T-helper 1 cell (primary cell): ENCODE measurements at places on chromosomes 13 and 19.

- no peak for DNase-seq
Measured at GRCh38 chr13:38045278-38046048, 175.9 kb upstream of the TRPC4 start.

DNA sequence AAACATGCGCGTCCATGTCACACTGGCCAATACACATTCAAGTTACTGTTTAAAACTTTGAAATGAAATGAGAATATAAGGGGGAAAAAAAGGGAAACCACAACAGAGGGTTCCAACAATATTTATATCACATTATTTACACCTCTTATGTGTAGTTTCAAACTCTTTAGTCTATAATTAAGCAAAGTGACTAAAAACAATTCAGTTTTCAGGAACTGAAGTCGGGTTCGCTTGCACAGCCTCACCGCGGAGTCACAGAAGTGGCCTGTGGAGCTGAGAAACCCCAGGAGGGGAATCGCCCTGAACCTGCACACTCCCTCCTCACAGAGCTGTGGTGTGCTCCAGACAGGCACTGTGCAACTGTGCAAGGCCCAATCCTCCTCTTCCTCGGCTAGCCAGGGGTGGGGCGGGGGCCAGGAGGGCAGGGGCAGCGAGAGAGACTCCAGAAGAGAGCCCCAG lies 75.9 kb downstream of the STK24 start:
- DNase-seq = no peak

- peak; percentile 69 for DNase-seq
Measured at GRCh38 chr13:114142640-114143490, 10.4 kb upstream of the RASA3 start.

- peak; percentile 31 for DNase-seq
Measured at GRCh38 chr19:50315773-50316448, 13.3 kb downstream of the KCNC3 start.

GRCh38 chr19:6073858-6074708 lies 36.2 kb downstream of the RFX2 start:
- DNase-seq = no peak

DNA sequence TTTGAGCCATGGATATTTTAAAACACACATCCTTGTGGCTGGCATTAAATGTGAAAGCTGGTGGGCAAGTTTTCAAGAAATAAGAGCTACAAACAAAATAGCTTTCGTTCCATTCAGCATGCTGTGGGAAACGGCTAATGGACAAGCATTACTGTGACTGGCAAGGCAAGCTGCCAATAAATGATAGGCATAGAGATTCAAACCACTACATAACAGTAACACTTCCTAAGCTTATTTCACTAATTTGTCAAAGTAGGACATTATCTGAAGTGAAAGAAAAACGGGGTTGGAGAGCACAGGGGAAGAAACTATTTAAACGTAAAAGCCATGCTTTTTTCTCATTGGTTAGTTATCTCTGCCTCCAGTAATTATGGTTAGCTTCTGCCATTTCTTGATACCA lies 26.0 kb downstream of the OBI1 start:
- DNase-seq = no peak

- no peak for DNase-seq
Measured at GRCh38 chr13:114022876-114023275, 49.0 kb upstream of the C13orf46 start.

DNA sequence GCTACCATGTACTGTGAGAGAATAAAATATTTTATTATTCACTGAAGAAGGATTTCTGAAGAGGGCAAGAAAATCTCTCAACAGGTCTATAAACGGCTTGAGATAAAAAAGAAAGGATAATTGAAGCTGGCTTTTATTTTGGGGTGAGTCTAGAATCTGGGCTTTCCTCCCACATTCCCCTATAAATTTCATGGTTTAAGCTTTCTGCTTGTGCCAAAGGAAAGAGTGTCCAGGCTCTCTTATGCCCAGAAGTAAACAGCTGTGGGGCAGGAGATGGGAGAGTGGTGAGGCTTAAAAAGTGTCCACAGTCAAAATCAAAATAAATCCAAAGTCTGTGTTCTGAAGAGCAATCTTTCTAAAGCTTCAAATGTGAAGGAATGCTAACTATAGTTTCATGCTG lies 942.2 kb upstream of the MIR17HG start:
- no peak for DNase-seq
